Omental fat pad (tissue), 4 donors: ENCODE measurements at places on chromosomes 6 and 20. TPM values are rescaled to one million over a fixed set of nuclear protein-coding genes. Genes with fewer than 3 reads are reported as not detected.

The MAD2L1BP gene
- total RNA-seq: 26.3 TPM

DNA sequence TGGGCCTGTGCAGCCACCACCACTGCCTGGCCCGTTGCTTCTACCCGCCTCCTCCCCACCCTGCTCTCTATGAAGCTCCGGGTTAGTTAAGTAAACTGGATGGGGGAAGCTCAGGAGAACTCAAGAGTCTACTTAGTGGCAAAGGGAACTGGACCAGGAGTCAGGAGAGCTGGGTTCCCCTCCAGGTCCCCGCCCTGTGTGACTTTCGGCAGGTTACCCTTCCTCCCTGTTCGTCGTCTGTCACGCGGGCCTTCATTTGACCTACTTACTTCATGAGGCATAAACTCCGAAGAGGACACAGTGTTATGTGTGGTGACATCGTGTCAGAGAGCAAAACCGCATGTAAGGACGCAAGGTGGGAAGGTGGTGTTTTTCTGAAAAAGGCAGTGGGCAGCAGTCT, 75.3 kb downstream of the TCP11 start:
- no peak for DNase-seq

DNA sequence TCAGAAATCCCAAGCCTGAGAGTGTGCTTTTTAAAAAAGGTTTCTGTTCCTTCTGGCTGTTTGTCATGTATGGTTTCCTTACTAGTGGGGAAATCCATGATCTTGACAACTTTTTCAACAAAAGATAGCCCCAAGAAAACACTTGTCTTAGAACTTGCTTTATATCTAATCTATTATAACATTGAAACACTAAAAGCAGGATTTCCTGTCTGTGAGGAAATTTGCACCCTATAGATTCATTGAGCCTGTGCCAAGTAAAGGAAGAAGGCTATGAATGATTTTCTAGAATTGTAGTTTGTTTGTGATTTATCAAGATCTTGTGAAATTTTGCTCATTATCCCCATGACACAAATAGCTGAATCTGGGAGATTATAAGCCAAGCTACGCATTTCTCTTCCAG, 238.6 kb upstream of the RIN2 start:
- DNase-seq: no peak

The BTNL2 gene
- not detected for total RNA-seq

DNA sequence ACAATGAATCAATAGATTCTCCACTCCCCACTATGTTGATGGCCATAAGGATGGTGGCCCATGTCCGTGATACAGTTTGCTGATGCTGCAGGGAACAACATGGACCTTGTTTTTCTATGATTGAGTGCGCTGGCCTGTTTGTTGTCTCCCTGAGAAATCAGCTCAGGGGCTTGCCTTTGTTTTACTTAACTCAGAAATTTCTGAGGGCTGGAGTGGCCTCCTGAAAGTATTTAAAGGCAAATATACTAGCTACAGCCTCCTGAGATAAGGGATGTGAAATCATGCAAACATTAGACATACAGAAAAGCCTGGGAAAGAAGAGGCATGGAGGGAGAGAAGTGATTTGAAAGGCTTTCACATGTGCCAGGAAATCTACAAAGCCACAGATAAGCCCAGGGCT, 170.3 kb upstream of the FLRT3 start:
- DNase-seq: no peak

DNA sequence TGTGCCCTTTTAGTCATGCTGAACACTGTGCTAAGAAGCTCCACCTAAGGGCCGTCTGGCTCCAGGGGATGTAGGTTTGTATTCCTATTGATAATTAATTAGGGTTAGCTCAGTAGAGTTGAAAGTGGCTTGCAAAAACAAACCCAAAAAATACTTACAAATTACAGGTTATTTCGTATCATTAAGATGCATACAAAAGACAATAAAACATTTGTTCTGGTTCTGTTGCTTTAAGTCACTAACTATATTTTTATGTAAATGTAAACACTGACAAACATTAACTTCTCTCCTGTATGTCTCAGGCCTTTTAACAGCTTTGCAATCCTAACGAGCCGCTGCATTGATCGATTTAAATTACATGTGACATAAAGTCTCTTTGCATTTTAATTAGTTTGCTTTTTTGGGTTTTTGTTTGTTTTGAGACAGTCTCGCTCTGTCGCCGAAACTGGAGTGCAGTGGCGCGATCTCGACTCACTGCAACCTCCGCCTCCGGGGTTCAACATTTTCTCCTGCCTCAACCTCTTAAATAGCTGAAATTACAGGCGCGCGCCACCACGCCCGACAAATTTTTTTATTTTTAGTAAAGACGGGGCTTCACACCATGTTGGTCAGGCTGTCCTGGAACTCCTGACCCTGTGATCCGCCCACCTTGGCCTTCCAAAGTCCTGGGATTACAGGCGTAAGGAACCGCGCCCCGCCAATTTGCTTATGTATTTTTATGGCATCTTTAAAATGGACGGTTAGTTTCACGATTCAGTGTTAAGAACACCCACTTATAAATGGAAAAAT, 110.9 kb downstream of the HFE start:
- DNase-seq: no peak

DNA sequence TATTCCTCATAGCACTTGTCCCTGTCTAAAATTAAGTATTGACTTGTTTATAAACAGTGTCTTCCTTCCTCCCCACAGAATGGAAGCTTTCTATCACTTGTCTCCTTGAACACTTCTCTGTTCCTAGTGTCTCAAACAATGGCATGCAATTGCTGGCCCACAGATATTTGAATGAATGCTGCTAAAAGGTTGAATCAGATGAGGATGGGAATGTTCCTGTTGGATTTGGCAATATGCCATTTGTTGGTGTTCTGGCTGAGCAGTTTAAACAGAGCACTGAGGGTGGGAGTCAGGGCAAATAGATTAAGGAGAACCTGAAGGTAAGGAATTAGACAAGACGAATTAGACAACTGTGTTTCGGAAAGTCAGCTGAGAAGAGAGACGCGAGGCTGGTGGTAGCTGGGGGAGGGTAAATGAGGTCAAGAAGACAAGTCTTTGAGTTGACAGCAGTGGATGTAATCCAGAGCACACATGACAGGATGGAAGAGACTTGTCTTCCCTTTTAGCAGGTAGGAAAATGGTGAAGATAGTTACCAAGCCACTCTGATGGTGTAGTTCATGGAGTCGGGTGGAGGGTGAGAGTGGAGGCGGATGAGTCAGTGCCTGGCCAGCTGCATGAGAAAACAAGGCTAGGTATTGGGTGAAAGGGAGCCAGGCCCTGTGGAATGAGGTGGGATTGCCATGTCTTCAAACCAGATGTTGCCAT, 58.3 kb upstream of the GNRH2 start:
- no peak for DNase-seq

The FAM209A gene
- not detected for total RNA-seq

The EYA2 gene
- 18.0 TPM for total RNA-seq

- DNase-seq: no peak
These were observed 145.3 kb upstream of the ECI2 start for GRCh38 chr6:4280707-4281106.

DNA sequence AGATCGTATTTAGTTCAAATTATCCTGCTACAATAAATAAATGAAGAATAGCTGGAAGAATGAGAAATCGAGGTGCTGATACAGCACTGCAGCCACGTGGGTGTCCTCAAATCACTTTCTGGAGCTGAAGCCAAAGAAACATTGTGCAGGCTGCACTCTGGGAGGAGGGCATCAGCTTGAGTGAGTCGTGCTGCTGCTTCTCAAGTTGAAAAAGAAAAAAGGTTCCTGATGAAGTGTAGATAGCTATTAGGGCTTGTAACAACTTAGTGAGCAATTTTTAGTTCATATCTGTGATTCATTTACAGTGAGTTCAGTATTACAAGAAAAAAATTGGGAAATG, 40.5 kb downstream of the DSE start:
- no peak for DNase-seq

GRCh38 chr20:6974838-6975237, 207.4 kb downstream of the BMP2 start:
- no peak for DNase-seq

The VGLL2 gene
- not detected for total RNA-seq

GRCh38 chr6:117191448-117191847, 73.9 kb upstream of the VGLL2 start:
- no peak for DNase-seq

DNA sequence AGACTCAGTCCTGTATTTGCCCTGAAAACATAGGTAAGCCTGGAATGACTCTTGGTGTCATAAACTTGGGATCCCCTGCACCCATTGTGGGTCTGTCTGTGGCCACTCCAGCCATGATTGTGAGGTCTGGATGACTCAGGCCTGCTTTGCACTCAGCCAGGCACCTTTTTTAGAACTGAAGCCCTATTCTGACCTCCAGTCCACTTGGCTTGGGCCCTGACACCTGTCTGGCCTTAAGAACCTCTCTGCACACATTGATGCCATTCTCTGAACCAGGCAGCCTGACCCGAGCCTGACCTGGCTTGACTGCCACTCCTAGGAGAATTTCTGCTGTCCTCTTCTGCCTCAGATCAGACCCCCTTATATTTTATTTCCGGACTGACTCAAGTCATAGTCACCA, 383.7 kb downstream of the MAFB start:
- DNase-seq: no peak

DNA sequence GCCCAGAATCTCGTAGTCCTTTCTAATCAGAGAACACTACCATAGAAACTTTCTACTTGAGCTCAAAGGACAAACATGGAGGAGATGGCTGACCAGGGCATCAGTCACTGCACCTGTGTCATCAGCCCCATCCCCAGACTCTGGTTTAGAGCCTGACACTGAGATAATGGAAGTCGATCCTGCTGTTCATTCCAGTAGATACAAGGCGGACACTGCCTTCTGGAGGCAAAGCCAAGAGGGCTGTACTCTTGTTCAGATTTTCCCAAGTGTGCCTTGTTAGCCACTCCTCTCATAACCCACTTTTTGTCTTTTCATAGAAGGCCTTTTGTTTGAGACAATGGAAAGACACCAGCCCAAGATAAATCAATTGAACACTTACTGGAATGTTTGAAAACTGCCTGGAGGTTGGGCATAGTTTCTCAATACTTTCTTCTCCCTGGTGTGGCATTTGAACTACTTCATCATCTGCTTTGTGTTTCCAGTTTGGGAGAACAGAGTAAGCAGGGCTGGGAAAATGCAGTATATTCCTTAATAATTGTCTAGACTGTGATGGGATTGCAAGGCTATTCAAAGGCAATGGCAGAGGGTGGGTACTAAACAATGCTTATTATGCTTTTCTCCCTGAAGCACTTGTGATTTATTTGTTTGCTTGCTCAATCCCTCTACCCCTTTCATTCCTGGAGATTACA, 99.7 kb downstream of the CLIC5 start:
- DNase-seq: no peak
